Hepatic stellate cell (primary cell): ENCODE measurements at places on chromosomes 16 and 17.

DNA sequence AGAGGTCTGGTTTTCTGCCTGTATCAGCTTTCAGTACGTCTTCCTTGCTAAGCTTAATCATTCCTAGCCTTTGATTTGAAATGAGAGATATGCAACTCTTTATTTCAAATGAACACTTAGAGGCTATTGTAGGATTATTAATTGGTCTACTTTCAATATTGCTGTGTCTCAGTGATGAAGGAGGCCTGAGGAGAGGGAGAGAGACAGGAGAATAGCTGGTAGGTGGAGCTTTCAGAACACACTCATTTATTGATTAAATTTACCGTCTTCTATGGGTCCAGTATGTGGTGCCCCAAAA is 187.0 kb downstream of the BCAS3 start:
- DNase-seq, result no peak

GRCh38 chr17:70405492-70406220 is 236.3 kb downstream of the KCNJ2 start:
- DNase-seq, result peak; percentile 10

GRCh38 chr17:3935140-3935542 is 18.9 kb upstream of the P2RX1 start:
- DNase-seq, result peak; percentile 82

- no peak for DNase-seq
These were observed 15.1 kb upstream of the TLCD3B start for GRCh38 chr16:30046178-30046577.

DNA sequence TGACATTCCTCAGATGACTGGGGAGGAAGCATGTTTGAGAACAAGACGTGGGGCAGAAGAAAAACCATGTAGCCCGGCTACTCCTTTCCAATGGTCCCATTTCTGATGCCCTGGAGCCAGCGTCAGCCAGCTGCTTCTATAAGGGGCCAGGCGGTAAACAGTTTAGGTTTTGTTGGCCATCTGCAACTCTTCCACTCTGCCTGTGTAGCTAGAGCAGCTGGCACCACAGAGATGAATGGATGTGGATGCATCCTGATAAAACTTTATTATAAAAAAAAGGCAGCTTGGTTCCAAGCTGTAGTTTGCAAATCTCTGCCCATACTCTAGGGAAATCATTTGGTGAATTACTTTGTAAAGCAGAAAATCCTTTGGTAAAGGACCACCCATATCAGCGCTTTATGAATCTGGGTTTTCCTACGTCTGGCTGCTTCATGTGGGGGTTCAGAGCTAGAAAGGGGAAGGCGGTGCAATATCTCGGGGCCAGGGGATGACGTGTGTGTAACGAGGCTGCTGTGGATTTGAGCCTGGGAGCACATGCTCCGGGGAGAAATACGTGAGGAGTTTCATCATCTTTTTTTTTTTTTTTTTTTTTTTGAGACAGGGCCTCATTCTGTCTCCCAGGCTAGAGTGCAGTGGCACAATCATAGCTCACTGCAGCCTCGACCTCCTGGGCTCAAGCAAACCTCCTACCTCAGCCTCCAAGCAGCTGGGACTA is 3.4 kb upstream of the SRL start:
- no peak for DNase-seq

DNA sequence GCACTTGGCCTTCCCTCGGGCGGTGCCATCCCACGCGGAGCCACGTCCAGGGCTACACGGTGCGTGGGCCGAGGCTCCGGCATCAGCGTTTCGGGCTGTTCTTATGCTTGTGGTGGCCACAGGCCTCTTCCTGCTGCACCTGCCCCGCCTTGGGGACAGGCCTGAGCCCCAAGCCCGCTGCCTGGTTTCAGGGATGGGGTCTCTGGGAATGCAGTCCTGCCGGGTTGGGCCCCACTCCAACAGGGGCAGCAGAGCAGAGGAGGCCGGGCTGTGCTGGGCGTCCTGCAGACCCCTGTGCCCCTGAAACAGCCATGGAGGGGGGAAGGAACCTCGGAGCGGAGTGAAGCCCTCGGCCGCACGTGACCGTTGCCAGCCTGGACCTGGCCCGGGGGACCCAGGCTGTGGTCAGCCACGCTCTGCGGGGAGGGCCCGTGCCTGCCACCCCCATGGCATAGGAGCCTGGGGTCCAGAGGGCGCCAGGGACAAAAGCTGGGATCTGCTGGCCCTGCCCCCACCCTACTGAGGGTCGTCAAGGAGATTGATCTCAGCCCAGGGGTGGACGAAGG is 453 bp upstream of the WFIKKN1 start:
- DNase-seq, result no peak

- DNase-seq, result no peak
These were observed 39.0 kb downstream of the TK2 start for GRCh38 chr16:66510711-66511601.

GRCh38 chr16:64092271-64092670 is 1029.6 kb downstream of the CDH11 start:
- peak; percentile 36 for DNase-seq

DNA sequence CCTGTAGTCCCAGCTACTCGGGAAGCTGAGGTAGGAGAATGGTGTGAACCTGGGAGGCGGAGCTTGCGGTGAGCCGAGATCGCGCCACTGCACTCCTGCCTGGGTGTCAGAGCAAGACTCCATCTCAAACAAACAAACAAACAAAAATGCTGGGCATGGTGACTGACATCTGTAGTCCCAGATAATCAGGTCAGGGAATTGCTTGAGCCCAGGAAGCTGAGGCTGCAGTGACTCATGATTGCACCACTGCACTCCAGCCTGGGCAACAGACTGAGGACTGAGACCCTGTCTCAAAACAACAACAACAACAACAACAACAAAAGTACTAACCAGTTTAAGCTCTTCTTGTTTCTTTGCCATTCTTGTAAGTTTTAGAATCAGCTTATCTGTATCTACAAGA is 383.0 kb upstream of the PMFBP1 start:
- no peak for DNase-seq
